ENCODE measurements at places on chromosomes 6 and 20.
A peak's percentile ranks its signal among the peaks of the same experiment; 100 is the strongest.

DNA sequence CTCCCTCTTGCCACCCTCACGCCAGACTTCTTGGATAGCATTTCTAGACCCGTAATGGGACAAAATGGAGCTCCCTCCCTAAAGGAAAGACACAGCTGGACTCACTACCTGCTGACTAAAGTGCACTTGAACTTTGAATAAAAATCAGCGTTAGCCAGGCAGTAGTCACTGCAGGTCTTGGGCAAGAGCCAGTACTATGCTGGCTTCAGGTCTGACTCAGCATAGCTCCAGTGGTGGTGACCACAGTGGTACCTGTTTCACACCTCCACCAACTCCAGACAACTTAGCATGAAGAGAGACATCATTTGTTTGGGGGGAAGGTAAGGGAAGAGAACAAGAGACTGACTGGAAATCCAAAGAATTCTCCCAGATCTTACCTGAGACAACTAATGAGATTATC, 906.8 kb downstream of the GRIK2 start:
- no peak for DNase-seq

DNA sequence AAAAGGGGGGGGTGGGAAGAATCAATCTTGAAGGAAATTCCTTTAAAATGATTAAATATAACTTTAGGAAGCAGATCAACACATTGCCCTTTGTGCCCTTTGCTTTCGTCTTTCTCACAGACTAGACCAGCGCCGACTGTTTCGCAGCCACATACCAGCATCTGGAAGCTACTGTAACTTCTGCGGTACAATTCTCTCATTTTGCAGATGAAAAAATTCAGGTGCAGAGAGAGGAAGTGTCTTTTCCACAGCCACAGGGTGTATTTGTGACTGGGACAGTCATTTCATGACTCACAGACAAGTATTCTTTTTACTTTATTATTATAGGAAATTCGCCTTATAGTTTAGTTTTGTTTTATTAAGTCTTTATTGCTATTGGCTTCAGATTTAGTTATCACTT, 84.2 kb downstream of the UST start:
- peak; percentile 5 for DNase-seq

DNA sequence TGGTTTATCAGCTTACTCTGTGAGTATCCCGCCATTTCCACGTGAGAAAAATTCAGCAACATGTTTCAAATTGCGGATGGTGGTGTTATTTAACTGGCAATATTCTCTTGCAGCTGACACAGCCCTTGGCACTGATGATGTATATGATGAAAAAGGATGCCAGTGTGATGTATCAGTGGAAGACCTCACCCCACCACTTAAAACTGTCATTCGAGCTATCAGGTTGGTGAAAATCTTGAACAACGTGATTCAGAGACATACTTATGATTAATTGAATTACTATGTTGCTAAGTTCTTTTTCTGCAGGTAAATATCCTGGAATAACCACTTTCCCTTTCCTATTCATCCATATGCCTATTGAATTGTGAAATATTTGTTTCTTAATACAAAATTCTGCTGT, 55.7 kb downstream of the KHDC1L start:
- no peak for DNase-seq

GRCh38 chr20:55456316-55456940, 548.9 kb downstream of the CBLN4 start:
- no peak for DNase-seq

DNA sequence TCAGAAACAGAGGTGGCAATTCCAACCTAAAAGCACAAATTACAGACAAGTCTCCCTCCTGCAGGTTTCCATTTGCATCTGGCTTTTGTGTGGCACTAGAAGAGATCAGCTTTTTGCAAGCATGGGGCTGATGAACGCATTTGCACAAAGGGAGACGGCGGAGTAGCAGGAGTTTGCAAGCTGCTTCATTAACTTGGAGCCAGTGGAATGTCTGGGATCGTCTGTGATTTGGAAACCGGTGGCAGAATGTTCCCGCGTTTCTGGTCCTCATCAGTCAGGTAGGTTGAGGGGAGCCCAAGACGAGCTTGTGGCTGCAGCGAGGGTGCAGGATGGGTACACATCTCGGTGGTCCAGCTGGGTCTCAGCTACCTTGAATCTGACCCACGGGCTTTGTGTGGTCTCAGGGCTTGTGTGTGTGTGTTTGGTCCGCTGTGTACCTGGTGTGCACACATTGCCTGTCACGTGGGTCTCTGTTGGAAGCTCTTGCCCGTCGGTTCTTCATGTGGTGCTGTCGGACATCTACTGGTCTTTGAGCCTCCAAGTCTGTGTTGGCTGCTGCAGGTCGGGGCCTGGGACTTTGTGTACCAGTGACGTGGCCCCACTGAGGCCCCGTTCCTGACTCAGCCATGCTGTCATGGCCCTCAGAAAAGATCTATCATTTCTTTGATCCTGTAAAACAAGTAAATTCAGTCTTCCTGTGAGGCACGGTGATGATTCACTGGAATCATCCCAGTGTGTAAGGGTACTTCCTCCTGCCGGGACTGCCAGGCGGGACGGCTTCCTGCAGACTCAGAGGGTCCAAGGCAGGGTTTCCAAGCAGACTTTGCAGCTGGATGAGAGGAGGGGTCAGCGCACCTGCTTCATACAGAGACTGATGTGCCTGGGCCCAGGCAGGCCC, 12.4 kb upstream of the MYT1 start:
- DNase-seq: no peak

- no peak for DNase-seq
Measured at GRCh38 chr20:23955896-23956295, 32.7 kb downstream of the GGTLC1 start.
